Activated naive CD4-positive, alpha-beta T cell treated with anti-CD3 and anti-CD28 coated beads, Interleukin-2, amount 10 ng/mL, durations not matched to agents 7 days and 5 days (primary cell): ENCODE measurements at places on chromosomes 5 and 9.

GRCh38 chr9:114425126-114425525, 37.3 kb upstream of the AKNA start:
- peaks cover 34% of the 10 kb centered on the region for H3K27me3 ChIP-seq
- no peak overlapping the region for H3K27ac ChIP-seq
- DNase-seq: no peak
- no peak overlapping the region for H3K4me3 ChIP-seq
- no peaks in the 10 kb centered on the region for H3K4me1 ChIP-seq
- H3K36me3 ChIP-seq: no peaks in the 10 kb centered on the region

DNA sequence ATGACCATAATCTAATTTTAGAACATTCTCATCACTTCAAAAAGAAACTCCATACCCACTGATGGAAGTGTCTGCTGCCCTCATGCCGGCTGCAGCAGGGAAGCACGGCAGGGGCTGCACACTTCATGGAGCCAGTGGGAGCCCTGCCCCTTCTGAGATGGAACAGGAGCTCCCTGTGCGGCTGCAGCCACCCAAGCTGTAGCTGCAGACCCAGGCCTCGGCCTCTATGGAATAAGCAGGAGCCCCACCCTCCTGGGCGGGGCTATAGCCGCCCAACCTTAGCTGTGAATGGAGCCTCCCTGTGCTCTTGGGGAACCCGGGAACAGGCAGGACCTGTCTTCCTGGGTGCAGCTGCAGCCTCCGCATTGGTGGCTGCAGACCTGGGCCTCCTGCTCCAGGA, 128.5 kb downstream of the NUDT12 start:
- H3K36me3 ChIP-seq: no peaks in the 10 kb centered on the region
- DNase-seq: no peak
- H3K27ac ChIP-seq: no peak overlapping the region
- H3K4me1 ChIP-seq: no peaks in the 10 kb centered on the region

- no peak overlapping the region for H3K27ac ChIP-seq
- no peak for DNase-seq
- H3K4me3 ChIP-seq: no peak overlapping the region
- H3K36me3 ChIP-seq: no peaks in the 10 kb centered on the region
Observed at GRCh38 chr5:13218518-13218917, 726.0 kb downstream of the DNAH5 start.

GRCh38 chr5:135223891-135224625, 175.0 kb downstream of the MACROH2A1 start:
- no peak overlapping the region for H3K27ac ChIP-seq
- no peaks in the 10 kb centered on the region for H3K36me3 ChIP-seq
- no peak overlapping the region for H3K4me3 ChIP-seq

DNA sequence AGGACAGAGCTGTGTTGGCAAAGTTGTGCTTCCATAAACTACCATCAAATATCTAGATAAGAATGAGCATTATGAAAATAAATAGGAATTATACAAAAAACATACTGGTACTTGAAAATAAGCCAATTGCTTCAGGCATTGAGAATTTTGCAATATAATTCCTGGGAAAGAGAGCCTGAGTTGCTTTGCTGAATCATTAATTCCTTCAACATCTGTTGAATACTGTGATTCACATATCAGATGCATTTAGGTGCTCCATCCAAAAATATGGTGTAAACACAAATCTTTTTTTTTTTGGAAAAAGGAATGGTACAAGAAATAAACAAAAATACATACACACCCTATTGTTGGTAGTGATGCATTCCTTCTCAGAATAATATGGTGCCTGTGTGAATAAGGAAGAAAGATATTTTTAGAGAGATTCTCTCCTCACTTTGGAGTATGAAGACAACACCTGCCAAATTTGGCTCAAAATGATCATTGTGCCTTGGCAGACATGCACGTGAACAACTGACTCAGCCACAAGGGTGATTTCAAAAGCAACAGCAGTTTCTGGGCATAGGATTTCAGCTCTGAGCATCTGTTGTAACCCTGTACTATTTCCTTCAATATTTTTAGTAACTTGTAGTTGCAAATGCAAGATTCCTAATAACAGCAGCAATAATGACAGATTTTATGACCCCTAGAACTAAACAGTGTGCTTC, 96.7 kb downstream of the CAVIN4 start:
- H3K36me3 ChIP-seq: no peaks in the 10 kb centered on the region
- H3K4me3 ChIP-seq: no peak overlapping the region
- no peaks in the 10 kb centered on the region for H3K27me3 ChIP-seq
- H3K27ac ChIP-seq: no peak overlapping the region
- no peak for DNase-seq
- no peaks in the 10 kb centered on the region for H3K4me1 ChIP-seq

- DNase-seq: no peak
- H3K27me3 ChIP-seq: peaks cover 16% of the 10 kb centered on the region
- no peak overlapping the region for H3K4me3 ChIP-seq
- H3K4me1 ChIP-seq: no peaks in the 10 kb centered on the region
- no peaks in the 10 kb centered on the region for H3K36me3 ChIP-seq
Observed at GRCh38 chr9:92196909-92197308, 81.7 kb upstream of the SPTLC1 start.

DNA sequence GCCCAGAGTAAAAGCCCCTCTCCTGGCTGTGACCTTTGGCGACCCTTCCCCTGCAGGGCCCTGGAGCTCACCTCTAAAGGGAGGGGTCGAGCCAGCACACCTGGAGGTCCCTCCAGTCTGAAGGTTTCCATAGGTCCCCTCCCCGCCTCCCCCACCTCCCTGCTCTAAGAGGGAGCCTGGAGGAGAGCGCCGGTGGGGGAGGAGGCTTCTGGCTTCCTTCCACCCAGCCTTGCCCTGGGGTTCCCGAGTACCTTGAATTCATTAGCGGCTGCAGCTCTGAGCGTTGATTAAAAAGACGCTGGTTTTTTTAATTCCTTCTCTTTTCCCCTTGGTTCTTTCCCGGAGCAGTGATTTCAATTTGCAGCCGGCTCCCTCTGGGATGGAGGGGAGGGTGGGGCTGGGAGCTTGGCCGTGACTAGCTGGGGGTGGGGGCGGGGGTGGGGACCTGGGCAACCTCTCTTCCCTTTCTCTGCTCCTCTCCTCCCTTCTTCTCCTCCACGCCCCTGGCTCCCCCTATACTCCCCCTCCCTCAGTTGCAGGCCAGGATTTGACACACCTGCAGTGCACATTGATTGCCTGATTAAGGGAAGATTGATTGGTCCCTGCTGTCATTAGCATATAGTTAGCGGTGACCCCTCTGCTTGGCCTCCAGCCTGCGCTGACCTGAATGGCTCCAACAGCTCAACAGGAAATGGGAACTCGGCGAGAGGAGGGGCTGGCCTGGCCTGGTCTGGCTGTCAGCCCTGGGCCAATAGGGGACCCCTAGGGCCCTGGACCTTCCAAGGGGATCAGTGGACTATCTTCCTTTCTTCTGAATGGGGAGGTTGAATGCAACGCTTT, 67.5 kb upstream of the RAPGEF1 start:
- H3K36me3 ChIP-seq: no peaks in the 10 kb centered on the region
- no peak overlapping the region for H3K27ac ChIP-seq
- H3K4me1 ChIP-seq: no peaks in the 10 kb centered on the region
- no peak for DNase-seq

GRCh38 chr5:158990979-158991775, 108.5 kb downstream of the EBF1 start:
- H3K4me1 ChIP-seq: no peaks in the 10 kb centered on the region
- H3K36me3 ChIP-seq: no peaks in the 10 kb centered on the region
- H3K4me3 ChIP-seq: no peak overlapping the region
- peaks cover under 1% of the 10 kb centered on the region for H3K27me3 ChIP-seq

DNA sequence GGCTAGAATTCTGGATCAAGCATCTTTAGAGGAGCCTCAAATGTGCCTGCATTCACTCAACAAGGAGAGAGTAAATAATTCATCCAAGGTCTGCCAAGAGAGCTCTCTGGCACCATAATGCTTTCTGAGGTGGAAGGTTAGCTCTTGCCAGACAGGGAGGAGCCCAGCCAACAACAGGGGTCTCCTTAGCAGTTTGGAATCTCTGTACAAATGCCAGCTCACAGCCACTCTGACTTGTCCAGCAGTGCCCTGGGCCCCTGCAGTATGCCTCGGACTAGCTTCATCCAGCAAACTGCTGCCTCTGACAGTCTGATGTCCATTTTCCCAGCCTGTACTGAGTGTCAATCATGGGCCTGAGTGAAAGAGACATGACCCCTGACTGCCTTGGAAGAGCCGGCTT, 127.2 kb upstream of the SLC44A1 start:
- no peaks in the 10 kb centered on the region for H3K36me3 ChIP-seq
- H3K27ac ChIP-seq: no peak overlapping the region
- peaks cover 28% of the 10 kb centered on the region for H3K4me1 ChIP-seq
- no peak for DNase-seq
- no peak overlapping the region for H3K4me3 ChIP-seq

- no peak overlapping the region for H3K4me3 ChIP-seq
- H3K36me3 ChIP-seq: peaks cover 7% of the 10 kb centered on the region
- H3K4me1 ChIP-seq: no peaks in the 10 kb centered on the region
Observed at GRCh38 chr9:128747241-128747640, 23.3 kb upstream of the ZDHHC12 start.

DNA sequence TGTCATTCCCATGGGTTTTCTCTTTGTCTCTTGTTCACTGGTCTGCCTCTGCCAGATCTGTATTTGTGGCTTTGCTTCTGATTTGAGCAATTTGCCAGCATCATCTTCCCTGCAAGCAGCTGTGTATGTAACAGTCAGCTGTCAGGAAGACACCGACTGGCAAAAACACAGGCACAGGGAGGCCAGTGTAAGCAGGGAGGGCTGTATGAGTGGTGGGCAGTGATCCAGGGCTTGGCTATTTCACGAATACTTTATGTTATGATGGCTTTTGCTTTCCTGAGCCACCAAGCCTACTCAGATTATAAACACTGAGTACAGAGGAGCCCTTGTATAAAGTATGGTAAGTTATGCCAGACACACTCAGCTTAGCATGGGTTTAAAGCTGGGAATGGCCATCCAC, 11.6 kb downstream of the BNIP1 start:
- no peaks in the 10 kb centered on the region for H3K4me1 ChIP-seq
- H3K4me3 ChIP-seq: no peak overlapping the region
- no peak for DNase-seq
- no peaks in the 10 kb centered on the region for H3K27me3 ChIP-seq
- no peak overlapping the region for H3K27ac ChIP-seq
